ENCODE measurements at places on chromosomes 6 and 20.

- no peak for DNase-seq
These were observed 17.6 kb downstream of the TMEM74B start for GRCh38 chr20:1166948-1167720.

GRCh38 chr20:45094201-45094600, 6.7 kb downstream of the KCNS1 start:
- no peak for DNase-seq

- peak; percentile 83 for DNase-seq
These were observed 21.6 kb upstream of the TULP4 start for GRCh38 chr6:158290659-158291058.

DNA sequence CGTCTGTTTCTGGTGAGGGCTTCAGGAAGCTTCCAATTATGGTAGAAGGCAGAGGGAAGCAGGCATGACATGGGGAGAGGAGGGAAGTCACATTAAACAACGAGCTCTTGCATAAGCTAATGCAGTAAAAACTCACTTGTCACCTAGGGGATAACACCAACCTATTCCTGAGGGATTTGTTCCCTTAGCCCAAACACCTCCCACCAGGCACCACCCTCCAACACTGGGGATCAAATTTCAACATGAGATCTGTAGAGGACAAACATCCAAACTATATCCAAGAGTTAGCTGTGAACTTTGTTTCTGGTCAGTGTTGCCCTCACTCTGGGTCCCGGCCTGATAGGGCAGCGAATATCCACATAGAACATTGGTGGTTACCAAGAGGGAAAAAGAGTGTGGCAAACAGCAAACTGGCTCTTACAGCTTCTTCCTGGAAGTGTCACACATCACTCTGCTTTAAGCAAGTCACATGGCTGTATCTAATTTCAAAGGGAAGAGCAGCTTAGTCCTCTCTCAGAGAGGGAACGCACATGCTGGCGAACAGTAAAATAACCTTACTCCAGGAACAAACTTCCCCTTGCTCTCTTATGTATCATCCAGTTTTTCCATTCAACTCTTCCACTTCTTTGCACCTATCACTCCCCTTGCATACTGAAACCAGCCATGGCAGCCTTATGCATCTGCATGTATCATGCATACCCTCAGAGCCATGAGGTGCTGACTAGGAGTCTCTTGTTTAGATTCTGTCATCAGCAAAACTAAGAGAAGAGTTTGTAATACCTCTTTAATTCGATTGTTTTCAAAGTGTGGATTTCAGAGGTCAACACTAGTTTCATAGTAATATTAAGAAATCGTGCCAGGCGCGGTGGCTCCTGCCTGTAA, 4.8 kb upstream of the MOCS1 start:
- no peak for DNase-seq

DNA sequence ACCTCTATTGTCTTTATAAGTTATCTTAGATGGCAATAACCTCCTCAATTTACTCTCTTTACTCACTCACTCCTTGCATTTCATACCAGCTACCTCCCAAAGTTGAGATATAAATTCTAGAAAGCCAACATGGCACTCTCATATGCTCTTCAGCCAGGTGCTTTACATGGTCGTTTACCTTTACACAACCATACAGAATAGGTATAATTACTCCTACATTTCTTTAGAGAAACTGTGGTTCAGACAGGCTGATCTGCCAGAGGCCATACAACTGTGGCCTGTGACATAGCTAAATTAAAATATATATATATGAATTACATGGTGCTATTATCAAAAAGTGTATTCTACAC, 45.7 kb downstream of the HBS1L start:
- DNase-seq: no peak

DNA sequence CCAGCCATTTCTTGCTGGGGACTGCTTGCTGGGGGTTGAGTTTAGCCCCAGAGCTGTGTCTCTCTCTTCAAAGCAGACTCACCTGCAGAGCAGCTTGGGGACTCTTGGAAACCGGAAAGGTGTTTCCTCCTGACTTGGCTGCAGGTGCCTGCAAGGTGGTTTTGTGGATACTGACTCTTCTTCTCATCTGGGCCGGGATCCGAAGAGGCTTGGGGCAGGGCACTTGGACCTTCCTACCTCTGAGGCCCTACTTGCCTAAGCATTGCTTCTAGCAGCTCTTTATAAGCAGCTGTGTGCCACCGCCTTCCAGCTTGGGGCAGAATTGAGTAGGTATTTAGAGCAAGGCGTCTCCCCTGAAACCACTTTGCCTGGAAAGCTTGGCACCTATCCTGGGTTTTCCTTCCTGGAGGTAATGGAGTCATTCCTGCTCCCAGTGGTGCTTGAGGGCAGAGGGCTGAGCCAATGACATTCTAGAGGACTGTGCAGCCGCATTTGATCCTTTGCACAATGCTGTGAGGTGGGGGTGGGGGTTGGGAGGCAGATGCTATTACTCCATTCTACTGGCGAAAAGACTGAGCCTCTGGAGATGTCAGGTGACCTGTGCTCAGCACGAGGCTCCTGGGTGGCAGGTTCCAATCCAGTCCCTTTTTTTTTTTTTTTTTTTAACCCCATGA, 3.4 kb upstream of the CTSZ start:
- DNase-seq: peak; percentile 55

DNA sequence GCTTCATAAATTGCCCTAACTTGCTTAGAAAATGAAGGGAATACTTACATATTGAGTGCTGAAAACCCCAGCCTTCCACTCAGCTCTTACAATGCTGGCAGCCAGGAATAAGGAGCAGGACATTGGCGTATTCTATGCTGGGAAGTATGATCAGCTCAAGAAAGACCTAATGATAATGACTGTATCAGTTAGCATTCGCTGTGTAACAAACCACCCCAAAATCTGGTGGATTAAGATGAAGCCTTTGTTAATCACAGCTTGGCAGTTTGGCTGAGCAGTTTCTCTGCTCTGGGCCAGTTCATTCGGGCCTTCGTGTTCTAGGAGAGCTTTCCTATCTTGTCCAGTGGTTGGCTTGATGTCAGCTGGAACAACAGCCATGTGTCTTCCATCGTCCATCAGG, 33.4 kb upstream of the TUBB2A start:
- no peak for DNase-seq

DNA sequence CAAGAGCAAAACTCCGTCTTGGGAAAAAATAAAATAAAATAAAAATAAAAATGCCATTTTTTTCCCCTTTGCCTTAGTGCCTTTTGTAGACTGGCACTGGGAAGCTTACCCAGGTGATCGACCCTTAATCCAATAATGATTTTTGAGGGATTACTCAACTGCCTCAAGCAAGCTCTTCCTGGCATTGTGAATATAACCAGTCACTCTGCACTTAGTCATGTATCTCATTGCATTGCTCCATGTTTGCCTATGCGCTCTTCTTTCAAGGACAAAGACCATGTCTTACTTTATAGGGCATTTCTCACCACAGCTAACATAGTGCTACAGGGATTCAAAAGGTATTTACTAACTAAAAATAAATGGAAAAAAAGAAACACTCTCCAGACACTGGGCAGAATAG, 13.0 kb downstream of the GFOD1 start:
- no peak for DNase-seq

GRCh38 chr6:49406250-49406970, 56.6 kb downstream of the MMUT start:
- no peak for DNase-seq

DNA sequence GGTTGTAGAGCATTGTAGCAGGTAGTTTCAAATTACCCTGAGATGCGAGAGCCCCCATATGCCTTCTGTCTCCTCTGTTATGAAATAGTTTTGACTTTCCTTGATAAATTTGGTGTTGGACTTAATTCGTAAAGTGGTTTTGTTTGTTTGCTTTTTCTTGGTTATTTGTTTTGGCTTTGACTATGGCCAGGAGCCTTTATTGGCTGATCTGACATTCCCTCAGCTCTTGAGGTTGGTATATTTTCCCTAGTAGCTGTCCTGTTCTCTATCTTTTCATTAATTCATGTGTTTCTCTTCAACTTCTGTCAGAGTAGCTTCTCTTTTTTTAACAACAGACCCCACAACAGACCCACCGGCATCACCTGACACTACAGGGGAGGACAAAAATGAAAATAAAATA, 457.4 kb upstream of the MANEA start:
- DNase-seq: no peak

DNA sequence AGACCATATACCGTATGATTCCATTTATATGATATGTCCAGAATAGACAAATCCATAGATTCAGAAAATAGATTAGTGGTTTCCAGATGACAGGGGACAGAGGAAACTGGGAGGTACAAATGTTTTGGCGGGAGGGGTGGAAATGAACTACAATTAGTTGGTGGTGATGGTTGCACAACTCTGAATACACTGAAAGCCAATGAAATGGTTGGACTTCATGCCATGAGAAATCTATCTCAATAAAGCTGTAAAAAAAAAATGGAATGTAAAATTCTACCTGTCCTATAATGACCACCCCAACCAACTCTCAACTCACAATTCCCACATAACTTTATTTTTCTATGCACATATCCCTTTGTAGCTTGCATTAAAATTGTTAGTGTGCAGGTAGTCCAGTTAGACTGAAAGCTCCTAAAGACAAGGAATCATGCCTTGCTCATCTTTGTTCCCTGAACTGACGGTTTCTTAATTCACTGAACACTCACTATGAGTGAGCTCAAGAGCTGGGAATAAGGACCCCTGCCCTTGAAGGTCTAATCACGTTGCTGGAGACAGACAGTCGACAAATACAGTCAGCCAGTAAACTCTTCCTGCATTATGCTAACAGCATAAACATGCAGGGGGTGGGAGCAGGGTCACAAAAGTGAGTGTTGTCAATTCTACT, 1.4 kb downstream of the DCDC2 start:
- no peak for DNase-seq

DNA sequence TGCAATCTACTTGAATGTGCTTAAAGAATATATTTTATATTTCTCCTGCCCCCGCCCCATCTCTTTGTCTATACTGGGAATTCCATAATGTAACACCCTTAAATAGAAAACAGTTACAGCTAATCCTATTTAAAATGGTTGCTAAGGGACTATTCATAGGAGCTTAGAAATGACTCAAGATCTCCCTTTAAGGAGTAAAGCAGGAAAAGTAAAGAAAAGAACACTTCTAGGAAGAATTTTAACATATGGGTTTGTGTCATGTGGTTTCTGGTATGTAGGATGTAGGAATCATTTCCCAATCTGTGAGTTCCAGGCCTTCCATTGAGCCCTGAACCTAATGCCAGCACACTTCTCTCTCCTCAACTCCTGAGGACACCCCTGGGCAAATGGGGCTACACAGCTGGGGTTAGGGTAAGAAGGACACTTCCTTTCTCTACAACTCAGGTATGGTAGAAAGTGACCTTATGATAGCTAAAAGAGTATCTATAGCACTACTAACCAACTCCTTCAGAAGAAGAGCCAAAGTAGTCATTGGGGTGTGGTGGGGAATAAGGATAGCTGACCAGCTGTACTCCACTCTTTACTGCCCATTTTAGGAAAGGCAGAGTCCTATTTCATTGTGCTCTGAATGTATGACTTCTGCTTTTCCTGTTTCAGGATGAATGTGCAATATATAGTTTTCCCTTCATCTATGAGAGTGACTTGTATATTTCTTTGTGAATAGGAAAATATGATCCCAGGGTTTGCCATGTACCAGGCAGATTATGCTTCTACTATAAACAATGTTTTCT, 27.3 kb downstream of the RIMS1 start:
- no peak for DNase-seq

- DNase-seq: no peak
These were observed 298.5 kb upstream of the JAG1 start for GRCh38 chr20:10972219-10972860.

- DNase-seq: no peak
These were observed 24.3 kb downstream of the AKAP7 start for GRCh38 chr6:131159578-131159977.

DNA sequence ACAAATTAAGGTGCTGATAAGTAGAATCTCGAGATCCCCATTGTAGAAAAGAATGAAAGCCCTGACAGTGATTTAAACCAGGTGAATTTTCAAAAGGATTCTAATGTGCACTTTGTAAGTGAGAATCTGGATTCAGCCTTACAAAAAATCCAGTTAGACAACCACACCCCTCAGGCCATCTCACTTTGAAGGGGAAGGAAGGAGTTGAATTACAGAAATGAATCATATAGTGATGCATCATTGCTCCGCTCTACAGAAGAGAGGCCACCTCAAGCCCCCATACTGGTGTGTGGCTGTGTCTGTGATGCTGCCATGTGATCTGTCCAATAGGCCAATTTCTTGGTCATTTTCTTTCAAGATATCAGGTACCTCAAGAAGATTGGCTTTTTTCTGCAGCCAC, 85.5 kb upstream of the NT5E start:
- DNase-seq: no peak

GRCh38 chr6:138944412-138944811, 43.6 kb downstream of the REPS1 start:
- peak; percentile 69 for DNase-seq

GRCh38 chr20:14375416-14375985, 38.1 kb upstream of the FLRT3 start:
- no peak for DNase-seq

DNA sequence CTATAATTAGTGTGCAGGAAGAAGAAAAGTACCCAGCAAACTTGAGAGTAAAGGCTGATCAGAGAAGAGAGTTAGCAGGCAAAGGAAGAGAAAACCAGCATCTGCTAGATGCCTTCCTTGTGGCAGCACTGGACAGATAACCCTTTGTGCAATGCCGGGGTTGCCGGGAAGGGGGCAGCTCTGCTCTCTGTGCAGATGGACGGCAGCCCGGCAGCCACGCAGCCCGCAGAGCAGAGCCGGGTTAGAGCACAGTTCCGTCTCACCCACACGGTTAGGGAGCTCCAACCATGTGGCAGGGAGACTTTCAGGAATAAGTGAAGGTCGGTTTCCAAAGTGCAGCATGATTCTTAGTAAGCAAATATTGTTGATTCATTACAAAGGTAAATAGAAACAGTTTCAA, 80.0 kb upstream of the RPS6KA2 start:
- no peak for DNase-seq

DNA sequence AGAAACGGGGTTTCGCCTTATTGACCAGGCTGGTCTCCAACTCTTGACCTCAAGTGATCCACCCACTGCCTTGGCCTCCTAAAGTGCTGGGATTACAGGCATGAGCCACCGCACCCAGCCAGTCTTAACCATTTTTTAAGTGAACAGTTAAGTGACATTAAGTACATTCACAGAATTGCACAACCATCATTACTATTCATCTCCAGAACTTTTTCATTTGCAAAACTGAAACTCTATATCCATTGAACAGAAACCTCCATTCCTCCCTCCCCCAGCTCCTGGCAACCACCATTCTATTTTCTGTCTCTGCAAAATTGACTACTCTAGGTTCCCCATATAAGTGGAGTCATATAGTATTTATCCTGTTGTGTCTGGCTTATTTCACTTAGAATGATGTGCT, 59.7 kb downstream of the PLCB4 start:
- DNase-seq: no peak

DNA sequence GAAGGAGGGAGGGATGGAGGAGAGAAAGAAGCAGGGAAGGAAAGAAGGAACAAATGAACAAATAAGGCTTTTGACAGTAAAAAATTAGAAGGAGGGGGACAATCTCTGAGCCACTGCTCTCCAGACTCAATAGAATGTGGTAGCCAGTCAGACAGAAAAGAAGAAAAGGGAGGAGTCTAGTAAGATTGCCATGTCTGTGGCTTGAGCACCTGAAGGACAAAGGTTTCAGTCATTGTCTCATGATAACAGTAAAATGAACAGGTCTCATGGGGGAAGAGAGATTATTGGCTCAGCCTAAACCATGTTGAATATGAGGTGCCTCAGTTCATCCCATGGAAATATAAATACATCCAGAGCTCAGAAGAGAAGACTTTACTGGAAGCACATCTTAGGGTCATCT, 14.0 kb upstream of the LOC128125822 start:
- DNase-seq: no peak

GRCh38 chr6:158816803-158817727, 2.1 kb downstream of the EZR start:
- DNase-seq: peak; percentile 76

GRCh38 chr20:43507150-43508080, at the start of gene L3MBTL1:
Gene L3MBTL1, plus strand, starts transcription at chr20:43507697. Its CDS starts 5,807 bp downstream, at chr20:43513504.
- DNase-seq: no peak
